ENCODE measurements at places on chromosomes 2 and 18.

DNA sequence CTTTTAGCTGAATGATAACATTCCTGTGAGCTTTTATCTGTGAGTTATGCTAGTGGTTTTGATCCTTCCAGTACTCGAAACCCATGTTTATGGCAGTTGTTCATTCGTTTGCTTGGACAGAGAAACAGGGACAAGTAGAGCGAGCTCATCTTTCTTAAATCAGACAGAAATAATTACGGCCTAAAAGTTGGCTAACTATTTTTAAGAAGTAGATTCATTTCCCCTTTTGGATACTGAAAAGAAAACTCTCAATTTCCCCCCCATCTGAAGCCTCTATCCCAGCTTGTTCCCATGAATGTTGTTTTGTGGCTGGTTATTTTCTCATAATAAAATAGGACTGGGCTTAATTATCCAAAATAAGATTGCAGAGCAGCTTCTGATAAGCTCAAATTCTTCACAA lies 67.1 kb downstream of the ANTXR1 start:
- no peak for DNase-seq

DNA sequence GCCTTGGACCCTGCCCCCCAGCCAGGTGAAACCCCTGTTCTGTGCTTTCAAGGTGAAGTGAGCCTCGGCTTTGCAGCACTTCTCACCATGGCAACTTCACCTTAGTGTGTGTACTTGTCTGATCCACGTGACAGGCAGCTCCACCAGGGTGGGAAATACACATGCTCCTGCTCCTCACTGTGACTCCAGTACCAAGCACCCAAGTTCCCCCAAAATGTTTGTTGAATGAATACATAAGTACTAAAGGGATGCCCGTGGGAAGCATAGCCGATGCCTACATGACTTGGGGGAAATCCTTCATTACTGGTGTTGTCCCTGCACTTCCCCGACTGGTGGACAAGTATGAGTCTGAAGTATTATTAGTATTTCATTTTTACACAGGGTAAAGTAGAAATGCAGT lies 41.8 kb upstream of the GBX2 start:
- DNase-seq, result no peak

GRCh38 chr18:77077941-77078689 lies 54.5 kb downstream of the MBP start:
- DNase-seq, result peak; percentile 4

DNA sequence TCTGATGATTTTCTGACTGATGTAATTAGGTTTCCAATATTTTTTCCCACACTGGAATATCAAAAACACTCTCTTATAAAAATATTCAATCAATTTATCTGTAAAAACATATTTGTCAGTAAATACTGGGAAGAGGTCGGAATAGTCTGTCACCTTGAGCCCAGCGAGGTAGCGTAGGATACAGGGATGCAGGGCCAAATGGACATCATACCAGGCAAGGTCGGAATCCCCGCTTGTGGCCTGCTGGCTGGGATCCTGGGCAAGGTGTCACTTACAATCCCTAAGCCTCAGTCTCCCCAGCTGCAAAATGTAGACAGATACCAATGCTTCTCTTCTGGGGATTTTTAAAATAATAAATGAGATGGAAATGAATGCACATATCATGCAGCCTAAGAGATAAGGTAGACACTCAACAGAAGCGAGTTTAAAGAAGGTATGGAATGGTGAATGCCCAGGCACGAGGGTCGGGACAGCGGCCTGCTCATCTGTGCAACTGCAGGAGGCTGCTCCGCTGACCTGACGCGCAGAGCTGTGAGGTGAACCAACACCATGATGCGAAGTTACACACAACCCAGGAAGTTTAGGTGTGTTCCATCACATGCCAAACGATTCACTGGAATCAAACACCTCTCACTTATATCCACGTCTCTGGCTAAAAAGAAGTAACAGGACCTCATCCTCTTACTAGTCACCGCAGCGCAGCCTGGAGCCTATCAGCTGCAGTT lies 98.2 kb downstream of the EIPR1 start:
- DNase-seq, result no peak

DNA sequence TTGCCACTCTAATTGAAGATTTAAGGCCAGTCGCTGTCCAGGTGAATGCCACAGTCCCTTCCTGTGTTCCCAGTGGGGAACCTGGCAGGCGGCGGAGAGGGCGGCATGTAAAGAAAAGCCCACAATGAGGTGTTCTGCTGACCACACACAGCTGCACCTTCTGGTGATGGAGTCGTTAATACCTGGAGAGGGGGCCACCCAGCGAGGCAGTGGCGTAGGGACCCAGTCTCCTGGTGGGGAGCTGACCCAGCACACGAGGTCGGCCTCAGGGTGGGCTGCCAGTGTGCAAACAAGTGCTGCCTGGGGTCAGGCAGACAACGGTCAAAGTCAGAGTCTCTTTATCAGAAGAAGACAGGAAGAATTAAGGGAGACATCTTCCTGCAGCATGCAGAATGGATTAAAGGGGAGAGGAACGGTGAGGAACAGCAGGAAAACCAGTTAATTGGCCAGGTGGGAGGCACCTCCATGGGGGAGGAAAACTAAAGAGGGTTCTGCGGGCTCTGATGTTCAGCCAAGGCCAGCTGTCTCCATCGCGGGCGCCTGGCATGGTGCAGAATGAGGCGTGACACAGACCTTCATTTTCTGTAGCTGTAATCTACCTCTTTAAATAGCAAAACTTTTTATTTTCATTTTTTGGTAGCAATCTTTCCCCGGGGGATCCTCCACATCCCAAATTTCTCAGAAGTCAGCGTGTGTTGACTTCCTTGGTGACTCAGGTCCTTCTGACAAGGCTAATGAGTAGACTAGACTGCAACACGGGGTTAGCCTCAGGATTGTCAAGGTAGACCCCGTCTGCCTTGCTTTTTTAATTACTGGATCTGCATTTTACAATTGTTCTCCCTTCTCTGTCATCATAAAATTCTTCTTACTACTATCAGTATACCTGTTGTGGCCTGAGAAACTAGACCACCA lies 78.3 kb downstream of the SMAD7 start:
- DNase-seq, result no peak

GRCh38 chr2:120887741-120888231 lies 152.1 kb downstream of the GLI2 start:
- DNase-seq, result no peak

- no peak for DNase-seq
Observed at GRCh38 chr2:99753505-99753904, 263.7 kb upstream of the REV1 start.

GRCh38 chr18:44805643-44806042 lies 125.0 kb downstream of the SETBP1 start:
- DNase-seq, result no peak

DNA sequence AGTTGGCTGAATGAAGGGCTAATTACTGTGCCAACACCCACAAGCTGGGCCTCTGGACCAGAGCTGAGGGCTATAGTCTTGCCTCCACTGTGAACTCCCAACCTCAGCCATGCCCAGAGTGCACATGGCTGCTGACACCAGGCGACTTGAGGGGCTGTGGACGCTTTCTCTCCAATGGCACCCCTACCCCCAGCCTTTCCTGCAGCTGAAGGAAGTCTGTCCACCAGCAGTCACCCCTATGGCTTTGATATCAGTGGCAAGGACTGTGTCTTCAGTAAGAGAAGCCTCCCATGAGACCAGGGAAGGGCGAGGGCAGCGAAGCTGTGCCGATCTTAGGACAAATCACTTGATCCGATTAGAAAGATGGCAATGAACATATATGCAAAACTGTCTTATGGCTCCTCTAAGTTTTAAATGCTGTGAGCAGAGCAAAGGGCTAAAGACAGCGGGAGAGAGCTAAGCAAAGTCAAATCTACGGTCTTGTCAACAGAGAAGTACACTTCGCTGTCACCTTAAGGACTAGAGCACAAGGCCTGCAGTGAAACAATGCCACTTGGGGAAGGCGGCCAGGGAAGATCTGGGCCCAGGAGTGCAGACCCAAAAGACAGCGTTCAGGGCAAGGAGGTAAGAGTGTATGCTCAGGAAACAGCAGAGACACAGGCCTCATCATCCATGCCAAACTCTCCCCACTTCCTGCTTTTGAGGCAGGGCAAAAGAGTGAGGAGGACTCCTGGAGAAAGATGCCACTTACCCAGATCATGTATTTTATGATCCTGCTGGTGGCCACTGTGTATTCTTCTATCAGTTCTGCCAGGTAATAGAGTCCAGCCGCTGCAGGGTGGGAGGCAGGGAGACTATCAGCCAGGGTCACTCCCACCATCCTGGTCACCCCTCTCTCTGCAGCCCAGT lies 1.5 kb downstream of the TEX261 start:
- DNase-seq, result no peak

DNA sequence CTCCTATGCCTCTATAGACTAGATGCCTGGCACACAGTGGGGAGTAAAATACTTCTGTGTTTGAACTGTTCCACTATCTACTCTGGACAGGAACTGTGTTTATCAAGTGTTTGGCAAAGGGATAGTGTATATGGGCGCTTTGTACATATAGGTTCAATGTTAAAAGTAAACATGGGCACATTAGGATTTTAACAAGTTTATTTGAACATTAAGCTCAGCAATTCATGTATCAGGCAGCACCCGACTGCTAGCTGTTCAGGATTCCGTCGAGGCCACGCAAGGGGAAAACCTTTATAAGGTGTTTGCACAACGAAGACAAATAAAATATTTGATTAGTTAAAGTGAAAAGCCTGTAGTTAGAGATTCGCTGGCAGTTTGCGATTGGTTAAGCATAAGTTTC lies 43.4 kb upstream of the ROCK2 start:
- no peak for DNase-seq

DNA sequence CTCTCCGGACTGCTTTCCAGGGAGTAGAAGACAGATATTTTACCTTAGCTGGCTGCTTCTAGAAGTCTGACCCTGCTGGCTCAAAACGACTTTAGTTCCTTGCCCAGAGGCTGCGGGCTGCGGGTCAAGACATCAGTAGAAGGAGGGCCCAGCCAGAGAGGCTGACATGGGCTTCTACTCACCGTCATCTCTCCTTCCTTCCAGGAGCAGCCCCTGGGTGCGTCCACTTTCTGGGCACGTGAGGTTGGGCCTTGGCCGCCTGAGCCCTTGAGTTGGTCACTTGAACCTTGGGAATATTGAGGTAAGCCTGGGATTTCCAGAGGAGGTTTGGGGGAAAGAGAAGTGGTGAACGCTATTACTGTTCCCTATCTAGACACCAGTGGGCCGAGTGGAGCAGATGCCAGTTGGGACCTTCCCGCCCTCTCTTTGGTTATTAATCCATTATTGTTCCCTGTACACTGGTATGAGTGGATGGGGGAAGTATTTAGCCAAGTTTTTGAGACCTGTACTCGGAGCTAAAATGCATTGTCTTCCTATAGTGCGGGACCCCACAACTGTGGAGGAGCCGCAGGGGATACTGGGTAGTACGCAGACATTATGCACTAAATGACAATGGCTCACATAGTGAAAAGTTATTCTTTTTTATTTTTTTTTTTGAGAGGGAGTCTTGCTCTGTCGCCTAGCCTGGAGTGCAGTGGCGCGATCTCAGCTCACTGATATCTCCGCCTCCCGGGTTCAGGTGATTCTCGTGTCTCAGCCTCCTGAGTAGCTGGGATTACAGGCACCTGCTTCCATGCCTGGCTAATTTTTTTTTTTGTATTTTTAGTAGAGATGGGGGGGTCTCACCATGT lies 26.3 kb upstream of the CASP8 start:
- no peak for DNase-seq

DNA sequence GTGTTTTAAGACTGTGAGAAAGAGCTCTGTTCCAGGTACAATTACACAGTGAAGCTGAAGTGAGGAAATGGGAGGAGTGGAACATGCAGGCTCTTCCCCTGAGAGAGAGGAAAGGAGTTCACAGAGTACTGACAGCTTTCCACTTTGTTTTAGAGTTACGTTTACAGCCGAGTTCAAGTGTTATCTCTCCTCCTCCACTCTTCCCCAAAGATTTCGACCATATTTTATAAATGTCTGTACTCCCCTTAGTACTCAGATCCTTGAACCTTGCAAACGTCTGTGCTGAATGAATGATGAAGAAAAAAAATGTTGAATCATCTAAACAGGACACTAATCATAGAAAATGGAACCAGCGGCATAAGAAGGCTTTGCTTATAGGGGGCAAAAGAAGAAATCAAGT lies 121.6 kb downstream of the THADA start:
- DNase-seq, result no peak

DNA sequence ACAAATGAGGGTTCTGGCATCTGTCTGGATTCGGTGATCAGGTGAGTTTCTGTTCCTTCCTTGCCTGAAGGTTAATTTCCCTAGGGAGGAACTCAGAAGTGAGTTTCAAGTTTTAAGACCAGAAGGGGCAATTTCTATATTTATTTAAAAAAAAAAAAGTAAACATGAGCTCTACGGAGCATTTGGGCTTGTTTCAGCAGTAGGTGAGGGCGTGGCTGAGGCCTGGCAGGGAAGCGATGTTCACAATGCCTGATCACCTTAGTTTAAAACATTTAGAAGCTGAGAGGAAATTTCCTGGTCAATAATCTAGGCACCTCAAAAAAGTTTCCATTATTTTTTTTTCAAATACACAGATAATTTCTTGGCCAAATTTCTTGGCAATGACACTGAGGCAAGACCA lies 629.1 kb downstream of the DPP10 start:
- no peak for DNase-seq

GRCh38 chr18:2148823-2149222 lies 422.5 kb downstream of the METTL4 start:
- DNase-seq, result no peak

DNA sequence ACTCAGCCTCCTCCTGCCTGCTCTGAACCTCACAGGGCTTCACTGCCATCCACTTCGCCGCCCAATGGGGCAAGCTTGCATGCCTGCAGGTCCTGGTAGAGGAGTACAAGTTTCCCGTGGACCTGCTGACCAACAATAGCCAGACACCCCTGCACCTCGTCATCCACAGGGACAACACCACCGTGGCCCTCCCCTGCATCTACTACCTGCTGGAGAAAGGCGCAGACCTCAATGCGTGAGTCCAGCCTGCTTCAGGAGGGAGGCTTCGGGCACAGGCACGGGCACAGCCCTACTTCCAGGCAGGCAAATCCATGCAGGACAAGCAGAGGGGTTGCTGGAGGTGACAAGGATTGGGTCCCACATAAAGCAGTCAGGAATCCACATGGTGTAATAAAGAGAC lies 1.2 kb downstream of the ANKRD53 start:
- no peak for DNase-seq

DNA sequence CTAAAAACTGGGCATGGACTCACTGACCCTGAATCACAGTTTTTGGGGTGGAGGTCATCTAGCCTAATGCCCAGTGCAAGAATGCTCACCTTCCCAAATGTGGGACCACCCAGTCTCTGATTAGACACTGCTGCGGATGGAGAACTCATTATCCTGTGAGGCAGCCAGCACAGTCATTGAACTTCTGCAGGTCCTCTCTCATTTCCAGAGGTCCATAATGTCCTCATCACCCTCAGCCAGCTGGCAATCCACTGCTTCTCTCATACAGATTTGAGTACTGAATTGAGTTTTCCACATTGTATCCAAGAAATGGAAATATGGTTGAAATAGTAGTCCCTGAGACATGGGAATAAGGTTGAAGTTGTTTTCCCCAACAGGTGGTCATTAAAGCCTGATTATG lies 5.0 kb upstream of the MYO5B start:
- no peak for DNase-seq

- DNase-seq, result no peak
Observed at GRCh38 chr2:240620859-240621258, 4.4 kb upstream of the GPR35 start.

All from T1000 (cell line).